Cortex of kidney (tissue), 1 donor: ENCODE measurements at places on chromosomes 2 and 18.

GRCh38 chr2:205764270-205764746 is 82.0 kb downstream of the NRP2 start:
- no peak for DNase-seq

GRCh38 chr2:98324181-98324580 is 22.1 kb upstream of the CNGA3 start:
- no peak for DNase-seq

GRCh38 chr18:11752116-11752911 is 63.2 kb downstream of the GNAL start:
- DNase-seq: no peak

GRCh38 chr2:174780191-174780840 is 16.0 kb upstream of the CHRNA1 start:
- DNase-seq: no peak

- no peak for DNase-seq
Measured at GRCh38 chr18:34933909-34934661, 107.1 kb upstream of the MAPRE2 start.

DNA sequence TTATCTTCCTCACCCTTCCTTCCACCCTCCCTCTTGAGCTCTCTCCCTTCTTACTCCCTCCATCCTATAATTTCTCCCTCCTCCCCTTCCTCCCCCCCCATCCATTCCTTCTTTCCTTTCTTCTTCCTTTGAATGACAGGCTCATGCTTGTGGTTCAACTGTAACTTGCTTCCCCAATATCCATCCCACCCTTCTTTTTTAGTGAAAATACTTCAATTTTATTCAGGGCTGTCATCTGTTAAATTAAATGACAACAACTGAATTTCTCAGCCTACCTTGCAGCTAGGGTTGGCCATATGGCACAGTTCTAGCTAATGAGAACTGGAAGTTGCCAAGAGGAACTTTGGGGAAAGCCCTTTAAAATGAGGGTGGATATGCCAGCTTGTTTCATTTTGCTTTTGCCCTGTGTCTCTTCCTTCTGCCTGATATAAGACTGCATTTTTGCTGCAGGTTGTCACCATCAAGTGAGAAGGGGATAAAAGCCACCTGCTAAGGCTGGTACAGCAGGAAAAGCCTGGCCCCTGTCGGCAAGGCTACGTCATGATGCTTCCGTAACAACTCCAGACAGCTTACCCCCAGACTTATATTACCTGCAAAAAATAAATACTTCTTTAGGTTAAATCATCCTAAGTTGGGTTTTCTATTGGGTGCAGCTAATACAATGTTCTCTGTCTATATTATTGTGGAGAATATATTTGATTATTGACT is 121.8 kb downstream of the NXPH2 start:
- DNase-seq: no peak

GRCh38 chr2:59584958-59585357 is 968.5 kb downstream of the BCL11A start:
- no peak for DNase-seq

- DNase-seq: no peak
Measured at GRCh38 chr18:79242246-79242645, 153.5 kb upstream of the NFATC1 start.

DNA sequence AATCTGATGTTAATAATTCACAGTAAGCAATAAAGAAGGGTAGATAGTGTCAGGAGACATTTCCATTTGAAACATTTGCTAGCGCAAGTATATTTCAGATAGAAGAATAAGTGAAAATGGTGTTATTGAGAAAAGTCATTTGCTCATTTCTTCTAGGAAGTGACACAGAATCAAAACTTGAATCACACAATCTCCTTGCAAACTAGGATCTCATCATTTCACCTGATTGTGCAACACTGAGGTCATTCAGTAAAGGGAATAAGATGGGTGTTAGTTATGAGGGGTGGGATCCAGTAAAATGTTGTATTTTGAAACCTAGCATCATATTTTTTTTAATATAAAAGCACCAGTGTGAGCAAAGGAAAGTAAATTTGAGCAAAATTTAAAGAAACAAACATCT is 208.0 kb upstream of the KCNJ3 start:
- DNase-seq: no peak

- DNase-seq: no peak
Measured at GRCh38 chr18:48816554-48816953, 134.2 kb downstream of the SMAD7 start.

- no peak for DNase-seq
Measured at GRCh38 chr2:50956886-50957285, 75.0 kb downstream of the NRXN1 start.

GRCh38 chr2:109302319-109302718 is 173.3 kb downstream of the SH3RF3 start:
- no peak for DNase-seq

DNA sequence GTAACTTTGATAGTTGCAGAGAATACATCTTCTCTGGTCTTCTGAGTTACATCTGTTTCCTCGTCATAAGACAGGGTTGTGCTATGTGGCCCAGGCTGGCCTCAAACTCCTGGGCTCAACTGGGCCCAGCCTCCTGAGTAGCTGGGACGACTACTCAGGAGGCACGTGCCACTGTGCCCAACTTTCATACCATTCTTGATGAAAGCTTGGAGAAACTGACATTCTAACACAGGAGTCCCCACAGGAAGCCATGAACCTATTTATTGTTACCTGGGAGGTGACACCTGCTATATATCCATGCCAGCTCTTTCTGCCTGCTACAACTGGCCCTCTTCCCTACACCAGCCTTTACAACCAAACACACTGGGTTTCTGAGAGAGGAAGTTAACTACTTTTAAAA is 19.1 kb downstream of the EIF2AK3 start:
- DNase-seq: no peak
